ENCODE measurements at places on chromosomes 7 and 10.

GRCh38 chr7:48096273-48096672, 7.2 kb downstream of the UPP1 start:
- DNase-seq, result no peak

- DNase-seq, result no peak
Measured at GRCh38 chr10:128147064-128147463, 20.8 kb upstream of the MKI67 start.

GRCh38 chr7:74032191-74032490, 4.2 kb downstream of the ELN start:
- DNase-seq, result peak; percentile 51

GRCh38 chr10:15704581-15704968, 15.1 kb downstream of the ITGA8 start:
- no peak for DNase-seq

DNA sequence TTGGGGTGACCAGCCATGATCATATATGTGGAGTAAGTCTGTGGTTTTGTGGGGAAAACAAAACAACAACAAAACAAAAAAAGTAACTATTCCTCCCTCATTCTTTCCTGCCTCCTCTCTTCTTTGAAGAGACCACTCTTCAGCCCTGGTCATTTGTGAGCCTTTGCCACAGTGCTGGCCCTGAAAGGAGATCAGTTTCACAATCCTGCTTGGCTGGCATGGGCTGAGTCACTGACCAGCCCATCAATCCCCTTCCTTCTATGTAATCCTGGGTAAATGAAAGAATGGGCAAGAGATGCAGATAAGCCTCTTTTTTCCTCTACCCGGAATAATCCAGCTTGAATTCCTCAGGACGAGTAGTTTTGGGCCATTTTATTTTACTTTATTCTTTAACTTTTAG, 13.6 kb downstream of the CSTF2T start:
- DNase-seq, result no peak

DNA sequence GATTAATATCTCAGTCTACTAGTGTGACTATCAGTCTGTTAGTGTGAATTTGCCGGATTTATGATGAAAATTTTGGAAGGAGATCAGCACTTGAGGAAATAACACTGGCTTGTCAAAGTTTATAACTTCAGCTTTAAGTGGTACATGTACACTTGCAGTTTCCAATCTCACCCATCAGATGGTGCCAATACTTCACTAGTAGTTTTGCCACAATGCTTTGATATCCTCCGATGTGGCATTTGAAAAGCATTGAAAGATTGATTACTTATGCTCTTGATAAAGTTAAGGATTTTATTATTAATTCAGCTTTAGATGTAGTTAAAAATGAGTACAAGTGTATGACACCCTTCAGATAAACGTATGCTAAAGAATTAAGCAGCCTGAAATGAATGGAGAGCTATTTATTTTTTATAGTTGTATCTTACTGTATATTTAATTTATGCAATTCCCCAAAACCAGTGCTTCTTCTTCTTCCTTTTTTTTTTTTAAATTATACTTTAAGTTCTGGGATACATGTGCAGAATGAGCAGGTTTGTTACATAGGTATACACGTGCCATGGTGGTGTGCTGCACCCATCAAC, 98.2 kb downstream of the ANLN start:
- DNase-seq, result peak; percentile 58

Data from midbrain (tissue), 1 donor.